ENCODE measurements at places on chromosomes 7 and 10.

DNA sequence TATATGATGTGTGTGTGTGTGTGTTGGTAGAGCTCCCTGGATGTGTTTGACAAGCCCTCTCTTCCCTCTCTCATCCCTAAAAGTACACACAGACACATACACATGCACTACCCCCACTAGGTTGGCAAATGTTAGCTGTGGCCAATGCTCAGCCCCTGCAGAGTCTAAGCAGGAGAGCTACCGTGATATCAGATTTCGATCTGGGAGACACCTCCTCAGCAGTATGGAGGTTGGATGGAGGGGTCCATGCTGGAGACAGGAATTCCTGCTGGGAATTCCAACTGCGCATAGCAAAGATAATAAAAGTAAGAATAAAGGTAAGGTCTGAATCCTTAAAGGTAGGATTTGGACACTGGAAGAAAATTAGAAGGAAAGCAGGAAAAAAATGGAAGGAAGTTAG, 85.7 kb downstream of the C10orf90 start:
- DNase-seq = no peak

DNA sequence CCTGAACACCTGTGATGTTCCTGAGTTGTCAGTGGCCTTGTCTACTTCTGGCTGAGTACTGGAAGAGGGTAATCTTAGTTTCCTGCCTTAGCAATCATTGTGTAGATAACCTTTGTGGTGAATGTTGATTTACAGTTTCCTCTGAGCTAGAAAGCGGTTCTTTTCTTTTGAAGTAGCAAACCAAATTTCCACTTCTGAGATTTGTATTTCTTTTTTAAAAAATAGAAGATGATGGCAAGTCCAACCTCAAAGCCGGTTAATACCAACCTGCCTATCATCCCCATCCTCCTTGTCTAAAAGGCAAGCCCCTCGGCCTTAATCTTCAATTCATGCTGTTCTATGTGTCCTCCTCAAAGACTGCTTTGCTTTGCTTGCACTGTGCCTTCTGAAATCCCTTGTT, 12.5 kb upstream of the PALS2 start:
- no peak for DNase-seq

GRCh38 chr7:7018290-7018689, 164.1 kb upstream of the C1GALT1 start:
- DNase-seq = no peak

- DNase-seq = no peak
Measured at GRCh38 chr7:36951257-36951697, 227.0 kb upstream of the AOAH start.

DNA sequence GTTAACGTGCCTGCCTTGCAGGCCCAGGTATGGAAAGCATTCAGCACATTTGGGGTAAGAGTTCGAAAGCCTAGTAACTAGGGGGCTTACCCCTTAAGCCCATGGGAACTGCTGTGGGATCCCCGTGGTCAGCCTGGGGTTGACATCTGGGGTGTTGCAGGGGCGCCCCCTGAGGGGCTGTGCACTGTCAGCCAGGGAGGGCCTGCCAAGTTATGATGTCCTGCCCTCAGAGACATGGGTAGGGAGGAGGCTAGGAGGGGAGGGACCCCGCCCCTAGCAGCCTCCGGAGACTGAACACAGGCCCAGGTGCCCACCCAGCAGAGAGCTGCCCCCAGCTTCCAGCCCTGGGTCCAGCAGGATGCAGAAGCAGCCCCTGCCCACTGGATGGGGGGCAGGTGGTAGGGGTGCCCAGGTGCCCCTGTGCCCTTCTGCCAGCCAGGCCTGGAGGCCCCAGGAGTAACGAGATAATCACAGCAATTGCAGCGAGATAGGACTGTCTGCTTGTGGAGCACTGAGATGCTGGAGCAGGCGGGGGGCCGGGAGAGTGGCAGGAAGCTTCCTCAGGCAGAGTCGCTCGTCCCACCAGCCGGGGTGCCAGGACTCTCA, 153.3 kb downstream of the UBE2H start:
- DNase-seq = no peak

GRCh38 chr7:117567781-117568180, 88.0 kb downstream of the CFTR start:
- DNase-seq = no peak
